ENCODE measurements at places on chromosomes 12 and 14. TPM values are rescaled to one million over a fixed set of nuclear protein-coding genes. Genes with fewer than 3 reads are reported as not detected.

DNA sequence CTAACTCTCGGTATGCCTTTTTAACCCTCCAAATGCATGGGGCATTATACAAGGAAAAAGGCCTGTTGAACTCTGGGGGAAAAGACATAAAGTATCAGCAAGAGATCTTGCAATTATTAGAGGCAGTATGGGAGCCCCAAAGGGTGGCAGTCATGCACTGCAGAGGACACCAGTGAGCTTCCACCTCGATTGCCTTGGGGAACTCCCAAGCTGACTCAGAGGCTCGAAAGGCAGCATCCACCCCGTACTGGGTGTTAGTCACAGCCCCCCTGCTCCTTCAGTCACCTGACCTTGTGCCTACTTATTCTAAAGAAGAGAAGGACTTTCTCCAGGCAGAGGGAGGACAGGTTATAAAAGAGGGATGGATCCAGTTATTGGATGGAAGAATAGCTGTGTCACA, 781.4 kb upstream of the TMEM132C start:
- H3K27ac ChIP-seq: no peak overlapping the region
- DNase-seq: no peak
- no peaks in the 10 kb centered on the region for H3K36me3 ChIP-seq
- no peaks in the 10 kb centered on the region for H3K4me1 ChIP-seq

GRCh38 chr12:80359703-80360102, 84.3 kb upstream of the PTPRQ start:
- DNase-seq: no peak
- no peaks in the 10 kb centered on the region for H3K27me3 ChIP-seq
- H3K4me1 ChIP-seq: no peaks in the 10 kb centered on the region
- H3K4me3 ChIP-seq: no peak overlapping the region
- no peak overlapping the region for H3K27ac ChIP-seq
- no peaks in the 10 kb centered on the region for H3K36me3 ChIP-seq

DNA sequence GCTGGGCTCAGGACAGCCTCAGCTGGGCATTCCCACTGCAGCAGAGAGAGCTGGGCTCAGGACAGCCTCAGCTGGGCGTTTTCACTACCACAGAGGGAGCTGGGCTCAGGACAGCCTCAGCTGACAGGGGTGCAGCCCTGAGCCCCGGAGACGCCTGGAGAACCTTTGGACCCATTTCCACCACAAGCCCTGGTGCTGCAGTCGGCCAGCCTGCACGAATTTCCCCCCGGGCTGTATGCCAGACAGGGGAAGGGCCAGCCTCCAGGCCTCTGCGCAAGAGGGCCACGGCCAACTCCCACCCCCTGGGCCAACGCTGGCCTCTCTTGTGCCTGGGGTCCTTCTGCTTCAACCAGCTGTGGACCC, 2.6 kb upstream of the C14orf180 start:
- no peaks in the 10 kb centered on the region for H3K27me3 ChIP-seq
- no peak overlapping the region for H3K27ac ChIP-seq
- DNase-seq: no peak
- no peaks in the 10 kb centered on the region for H3K36me3 ChIP-seq
- H3K4me3 ChIP-seq: no peak overlapping the region

DNA sequence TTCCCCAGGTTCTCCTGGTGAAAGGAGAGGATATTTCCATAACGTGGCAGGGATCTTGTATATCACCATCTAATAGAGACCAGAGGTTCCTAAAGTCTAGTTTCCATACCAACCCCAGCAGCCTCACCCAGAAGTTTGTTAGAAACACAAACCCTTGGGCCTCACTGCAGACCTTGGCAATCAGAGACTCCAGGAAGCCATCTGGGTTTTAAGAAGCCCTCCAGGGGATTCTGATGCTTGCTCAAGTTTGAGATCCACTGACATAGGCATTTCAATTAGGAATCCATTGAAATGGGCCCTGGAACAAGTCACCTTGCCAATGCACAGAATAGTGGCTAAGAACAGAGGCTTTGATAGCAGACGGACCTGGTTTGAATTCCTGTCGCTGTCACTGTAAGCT, 2.2 kb upstream of the CMKLR1 start:
- H3K4me1 ChIP-seq: no peaks in the 10 kb centered on the region
- no peaks in the 10 kb centered on the region for H3K36me3 ChIP-seq
- no peak overlapping the region for H3K27ac ChIP-seq
- H3K27me3 ChIP-seq: no peaks in the 10 kb centered on the region
- DNase-seq: no peak

DNA sequence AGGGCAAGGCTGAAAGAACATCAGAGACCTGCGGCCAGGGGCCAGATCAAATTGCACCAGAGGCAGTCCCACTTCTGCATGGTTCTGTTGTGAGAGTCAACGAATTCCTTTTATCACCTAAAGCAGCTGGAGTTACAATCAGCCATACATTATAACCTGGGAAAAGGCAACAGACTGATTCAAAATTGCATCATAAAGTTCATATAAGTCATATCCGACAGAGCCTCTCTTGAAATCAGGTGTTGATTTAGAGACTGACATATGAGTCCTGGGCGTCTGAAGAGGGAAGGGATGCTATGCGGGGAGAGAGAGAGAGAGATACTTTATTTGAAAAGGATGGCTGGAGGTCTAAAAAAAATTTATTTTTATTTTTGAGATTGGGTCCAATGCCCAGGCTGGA, 89.4 kb downstream of the EFCAB11 start:
- H3K4me3 ChIP-seq: no peak overlapping the region
- DNase-seq: no peak
- no peaks in the 10 kb centered on the region for H3K27me3 ChIP-seq
- H3K4me1 ChIP-seq: no peaks in the 10 kb centered on the region

- H3K27ac ChIP-seq: no peak overlapping the region
- DNase-seq: no peak
- peaks cover 17% of the 10 kb centered on the region for H3K4me1 ChIP-seq
- no peaks in the 10 kb centered on the region for H3K27me3 ChIP-seq
- H3K36me3 ChIP-seq: no peaks in the 10 kb centered on the region
- H3K4me3 ChIP-seq: no peak overlapping the region
Measured at GRCh38 chr14:22448905-22449599, 140.0 kb downstream of the DAD1 start.

DNA sequence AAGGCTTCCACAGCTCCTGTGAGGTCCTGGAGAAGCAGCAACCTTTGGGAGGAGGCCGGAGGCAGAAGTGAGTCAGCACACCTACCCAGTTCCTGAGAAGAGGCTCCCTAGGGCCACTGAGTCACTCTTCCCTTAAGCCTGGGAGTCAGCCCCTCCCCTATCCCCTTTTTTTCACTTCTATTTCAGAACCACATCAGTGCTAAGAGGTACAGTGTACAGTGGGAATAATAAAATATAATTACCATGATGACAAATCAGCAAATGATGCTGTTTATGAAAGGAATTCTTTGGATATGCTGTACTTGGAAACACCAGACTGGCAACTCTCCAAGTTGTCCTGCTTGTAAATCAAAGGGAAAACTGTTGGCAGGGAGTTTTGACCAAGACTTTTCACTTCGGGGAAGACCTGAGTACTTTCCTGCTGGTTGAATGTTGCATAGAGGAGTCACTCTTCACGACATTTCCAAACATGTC, 7.8 kb upstream of the TBPL2 start:
- no peaks in the 10 kb centered on the region for H3K4me1 ChIP-seq
- DNase-seq: no peak
- H3K4me3 ChIP-seq: no peak overlapping the region
- no peaks in the 10 kb centered on the region for H3K27me3 ChIP-seq
- H3K36me3 ChIP-seq: no peaks in the 10 kb centered on the region

DNA sequence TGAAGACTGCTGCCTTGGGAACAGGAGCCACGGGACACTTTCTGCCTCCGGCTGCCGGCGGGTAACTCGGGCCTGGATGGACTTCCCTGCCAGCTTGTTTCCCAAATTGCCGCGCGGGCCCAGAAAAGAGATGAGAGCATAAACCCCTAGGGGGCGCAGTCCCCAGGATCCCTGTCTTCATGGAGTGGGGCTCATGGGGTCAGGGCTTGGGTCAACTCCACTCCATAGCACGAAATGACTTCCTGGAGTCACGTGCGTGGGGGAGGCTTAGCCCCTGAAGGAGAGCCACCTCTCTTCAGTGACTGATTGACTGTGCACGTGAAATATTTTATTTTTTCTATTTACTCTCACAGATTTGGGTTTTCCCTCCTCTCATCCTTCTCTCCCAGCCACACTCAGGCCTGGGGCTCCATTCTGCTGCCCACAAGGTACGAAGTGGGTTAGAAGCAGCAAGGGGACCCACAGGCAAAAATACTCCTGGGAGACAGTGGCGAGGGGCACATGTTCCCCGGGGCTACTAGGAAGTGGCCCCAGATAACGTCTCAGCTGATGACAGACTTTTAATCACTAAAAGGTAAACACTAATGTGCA, 10.0 kb downstream of the PGF start:
- H3K4me1 ChIP-seq: peaks cover 37% of the 10 kb centered on the region
- no peak overlapping the region for H3K4me3 ChIP-seq
- DNase-seq: no peak

GRCh38 chr12:121794534-121795033, 1.1 kb upstream of the RHOF start:
- DNase-seq: no peak
- H3K27ac ChIP-seq: peak overlapping the region; percentile 67
- peaks cover 26% of the 10 kb centered on the region for H3K36me3 ChIP-seq
- H3K4me1 ChIP-seq: peaks cover 71% of the 10 kb centered on the region

DNA sequence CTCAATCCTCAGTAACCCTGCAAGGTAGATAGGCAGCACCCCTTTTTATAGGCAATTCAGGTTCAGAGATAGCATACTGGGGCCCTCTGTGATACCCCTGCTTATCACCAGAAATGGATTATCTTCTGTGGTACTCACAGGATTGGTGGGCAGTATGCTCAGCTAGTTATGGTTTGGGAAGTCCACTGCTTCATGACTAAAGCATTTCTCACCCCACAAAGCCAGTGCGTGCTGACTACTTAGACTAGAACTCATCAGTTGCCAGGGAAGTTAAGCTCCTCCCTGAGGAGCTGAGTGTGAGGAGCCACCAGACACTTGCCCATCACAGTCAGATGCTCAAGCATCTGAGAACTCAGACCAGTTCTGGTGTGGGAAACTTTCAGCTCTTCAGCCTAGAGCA, 76.3 kb downstream of the SCAF11 start:
- H3K27ac ChIP-seq: no peak overlapping the region
- no peak for DNase-seq
- H3K27me3 ChIP-seq: no peaks in the 10 kb centered on the region
- H3K4me3 ChIP-seq: no peak overlapping the region
- H3K4me1 ChIP-seq: peaks cover 3% of the 10 kb centered on the region

- no peaks in the 10 kb centered on the region for H3K36me3 ChIP-seq
- H3K27me3 ChIP-seq: no peaks in the 10 kb centered on the region
- H3K4me1 ChIP-seq: peaks cover 6% of the 10 kb centered on the region
- no peak overlapping the region for H3K27ac ChIP-seq
- DNase-seq: no peak
Measured at GRCh38 chr14:68661226-68662225, 131.3 kb downstream of the ZFP36L1 start.

DNA sequence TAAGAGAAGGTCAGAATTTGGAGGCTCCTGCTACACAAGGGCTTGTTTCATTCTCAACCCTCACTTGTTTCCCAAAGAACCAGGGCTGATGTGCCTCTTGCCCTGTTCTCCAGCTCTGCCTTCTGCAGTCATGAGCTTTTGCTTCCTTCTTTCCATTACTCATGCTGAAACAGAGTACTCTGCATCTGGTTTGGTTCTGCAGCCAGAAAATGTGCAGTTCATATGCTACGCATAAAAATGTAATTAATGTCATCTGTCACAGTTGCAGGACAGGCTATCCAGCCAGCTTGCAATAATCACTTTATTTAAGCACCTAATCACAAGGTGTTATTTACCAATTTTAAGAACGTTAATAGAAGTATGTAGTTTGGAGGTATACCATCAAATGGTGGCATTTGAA, 150.2 kb downstream of the SRGAP1 start:
- H3K27ac ChIP-seq: no peak overlapping the region
- no peaks in the 10 kb centered on the region for H3K36me3 ChIP-seq
- H3K4me3 ChIP-seq: no peak overlapping the region
- DNase-seq: no peak

GRCh38 chr12:122825773-122826724, 9.2 kb upstream of the HIP1R start:
- H3K27me3 ChIP-seq: no peaks in the 10 kb centered on the region
- H3K4me1 ChIP-seq: peaks cover 30% of the 10 kb centered on the region
- no peak for DNase-seq
- H3K27ac ChIP-seq: no peak overlapping the region

GRCh38 chr12:50620978-50621360, 116.2 kb downstream of the DIP2B start:
- H3K27me3 ChIP-seq: no peaks in the 10 kb centered on the region
- DNase-seq: no peak
- H3K27ac ChIP-seq: peak overlapping the region; percentile 70
- no peaks in the 10 kb centered on the region for H3K36me3 ChIP-seq
- H3K4me1 ChIP-seq: peaks cover 36% of the 10 kb centered on the region

DNA sequence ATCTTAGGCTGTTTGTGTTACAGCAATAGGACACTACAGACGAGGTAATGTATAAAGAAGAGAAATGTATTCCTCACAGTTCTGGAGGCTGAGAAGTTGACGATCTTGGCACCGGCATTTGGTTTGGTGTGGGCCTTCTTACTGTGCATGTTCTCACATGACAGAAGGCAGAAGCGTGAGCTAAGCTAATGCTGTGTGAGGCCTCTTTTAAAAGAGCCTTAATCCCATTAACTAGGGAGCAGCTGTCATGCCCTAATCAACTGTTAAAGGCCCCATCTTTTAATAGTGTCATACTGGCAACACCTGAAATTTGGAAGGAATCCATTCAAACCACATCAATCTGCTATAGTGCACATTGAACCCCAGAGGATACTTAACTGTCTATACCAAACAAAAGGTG, 992.9 kb downstream of the GALC start:
- H3K36me3 ChIP-seq: no peaks in the 10 kb centered on the region
- no peak overlapping the region for H3K4me3 ChIP-seq
- no peak for DNase-seq
- H3K4me1 ChIP-seq: no peaks in the 10 kb centered on the region

DNA sequence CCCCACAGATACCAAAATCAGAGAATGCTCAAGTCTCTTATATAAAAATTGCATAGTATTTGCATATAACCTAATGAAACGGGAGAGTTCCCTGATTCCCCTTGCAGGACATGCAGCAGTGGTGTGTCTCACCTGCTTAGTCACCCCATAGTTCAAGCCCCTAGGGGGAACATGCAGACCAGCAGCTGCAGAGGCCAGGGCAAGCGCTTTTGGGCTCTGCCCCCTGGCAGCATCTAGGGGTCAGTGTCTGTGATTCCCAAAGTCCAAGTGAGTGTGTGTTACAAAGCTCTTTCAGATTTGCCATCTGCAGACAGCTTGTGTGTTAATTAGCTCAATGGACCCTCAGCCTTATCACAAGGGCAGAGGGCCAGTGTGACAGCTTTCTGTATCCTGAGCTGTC, 110.1 kb downstream of the DNAI7 start:
- peaks cover 30% of the 10 kb centered on the region for H3K36me3 ChIP-seq
- no peak overlapping the region for H3K27ac ChIP-seq
- H3K27me3 ChIP-seq: no peaks in the 10 kb centered on the region
- peaks cover 4% of the 10 kb centered on the region for H3K4me1 ChIP-seq

DPY19L2 gene
- not detected for total RNA-seq

MYRFL gene
- not detected for total RNA-seq

PYGL gene
- 0.49 TPM for total RNA-seq

SLC25A47 gene
- total RNA-seq: not detected

HHIPL1 gene
- total RNA-seq: not detected

EPYC gene
- total RNA-seq: not detected

TAS2R42 gene
- total RNA-seq: not detected

INHBC gene
- total RNA-seq: 0.17 TPM

ACSS3 gene
- not detected for total RNA-seq

ABCC9 gene
- not detected for total RNA-seq

SOCS2 gene
- 1.3 TPM for total RNA-seq

GPRC5D gene
- 0.92 TPM for total RNA-seq

LBHD2 gene
- not detected for total RNA-seq

PLCZ1 gene
- not detected for total RNA-seq

POU6F1 gene
- 62.6 TPM for total RNA-seq
